ENCODE measurements at places on chromosomes 12 and 14. TPM values are rescaled to one million over a fixed set of nuclear protein-coding genes. Genes with fewer than 3 reads are reported as not detected.

The EIF2S3B gene
- total RNA-seq, result 0.59 TPM

The PPP1R3E gene
- 2.3 TPM for total RNA-seq

The KRT71 gene
- total RNA-seq, result not detected

The KIF26A gene
- total RNA-seq, result 0.30 TPM

The HCAR2 gene
- total RNA-seq, result not detected

The RERGL gene
- not detected for total RNA-seq

The WDHD1 gene
- 17.7 TPM for total RNA-seq

All from smooth muscle cell of the umbilical artery (primary cell).